Stimulated activated CD4-positive, alpha-beta T cell treated with anti-CD3 and anti-CD28 coated beads, TNF-alpha, amount 100 ng/mL, for 4 hours (primary cell): ENCODE measurements at places on chromosomes 4 and X.

DNA sequence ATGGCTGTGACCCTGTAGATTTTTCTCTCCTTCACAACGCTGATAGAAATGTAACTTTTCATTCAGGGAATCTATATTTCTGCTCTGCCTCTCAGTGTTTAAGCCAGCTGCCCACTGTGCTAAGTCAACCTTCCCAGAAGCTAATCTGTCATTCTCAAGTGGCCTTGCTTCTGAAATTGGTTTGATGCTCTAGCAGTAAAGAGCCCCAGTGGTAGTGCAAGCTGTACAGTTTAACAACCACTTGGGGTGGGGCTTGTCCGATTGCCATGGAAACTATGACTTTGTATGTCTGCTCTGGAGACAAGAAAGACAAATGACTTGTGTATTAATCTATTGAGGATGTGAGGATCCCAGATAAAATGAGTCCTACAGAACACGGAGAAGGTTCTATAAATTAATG is 620.9 kb upstream of the GALNT7 start:
- DNase-seq, result no peak

DNA sequence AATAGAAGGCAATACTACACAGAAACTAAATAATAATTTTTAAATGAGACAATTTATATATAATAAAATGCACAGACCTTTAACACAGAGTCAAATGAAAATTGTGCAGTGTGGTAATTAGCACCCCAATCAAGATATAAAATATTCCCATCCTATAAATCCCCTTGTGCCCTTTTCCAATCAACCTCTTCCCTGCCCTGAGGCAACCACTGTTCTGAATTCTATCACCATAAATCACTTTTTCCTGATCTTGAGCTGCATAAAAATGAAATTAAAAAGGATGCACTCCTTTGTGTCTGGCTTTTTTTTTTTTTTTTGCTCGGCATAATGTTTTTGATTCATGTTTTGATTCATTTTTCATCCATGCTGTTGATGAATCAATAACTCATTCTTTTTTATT is 107.0 kb downstream of the ATP8A1 start:
- no peak for DNase-seq

DNA sequence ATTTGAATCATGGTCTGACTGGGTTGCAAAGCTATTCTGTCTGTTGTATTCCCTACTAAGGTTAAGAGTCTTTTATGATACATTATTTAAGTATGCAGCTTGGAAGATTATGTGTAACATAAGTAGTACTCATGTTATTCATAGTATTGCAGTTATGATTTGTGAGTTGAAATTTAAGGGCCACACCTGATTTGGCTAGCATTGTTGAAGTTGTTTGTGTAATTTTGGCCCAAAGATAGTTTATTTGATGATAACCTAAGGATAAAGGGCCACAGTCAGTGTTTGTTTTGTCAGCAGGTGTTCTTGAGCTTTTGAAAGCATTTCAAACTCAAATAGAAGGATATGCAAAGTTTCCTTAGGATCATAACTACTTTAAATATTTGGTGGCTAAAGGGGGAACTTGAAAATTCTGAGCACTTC is 38.9 kb downstream of the NUDT9 start:
- DNase-seq, result no peak

GRCh38 chrX:122914256-122914655 is 269.8 kb upstream of the GRIA3 start:
- no peak for DNase-seq

- no peak for DNase-seq
Measured at GRCh38 chr4:7129871-7130620, 62.2 kb upstream of the GRPEL1 start.
